ENCODE measurements at places on chromosomes 1 and 21.

- no peak for DNase-seq
These were observed 8.8 kb upstream of the ID3 start for GRCh38 chr1:23567996-23568607.

DNA sequence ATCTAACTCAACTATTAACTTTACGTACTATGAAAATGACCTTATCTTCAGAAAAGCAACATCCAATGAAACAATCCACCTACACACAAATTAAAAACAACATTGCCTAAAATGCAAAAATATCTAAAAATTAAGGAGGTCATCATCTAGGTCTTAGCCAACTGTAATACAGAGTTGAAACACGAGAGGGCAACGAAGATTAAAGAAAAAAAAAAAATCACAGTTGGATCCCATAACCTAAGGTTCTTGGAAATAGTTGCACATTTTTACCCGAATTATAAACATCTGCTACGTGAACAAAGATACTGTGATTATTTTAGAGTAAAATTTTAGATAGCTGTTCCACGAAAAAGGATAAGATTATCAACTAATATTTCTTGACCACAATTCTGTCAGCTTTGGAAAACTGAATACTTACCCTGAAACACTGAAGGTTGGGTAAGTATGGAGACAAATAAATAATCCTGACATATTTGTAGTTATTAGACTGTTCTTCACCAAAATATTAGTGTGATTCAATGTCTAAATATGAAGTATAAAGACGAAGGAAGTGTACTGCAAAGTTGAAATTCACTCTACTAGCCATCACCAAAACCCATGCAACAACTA lies 88.0 kb upstream of the AK4 start:
- DNase-seq: no peak

DNA sequence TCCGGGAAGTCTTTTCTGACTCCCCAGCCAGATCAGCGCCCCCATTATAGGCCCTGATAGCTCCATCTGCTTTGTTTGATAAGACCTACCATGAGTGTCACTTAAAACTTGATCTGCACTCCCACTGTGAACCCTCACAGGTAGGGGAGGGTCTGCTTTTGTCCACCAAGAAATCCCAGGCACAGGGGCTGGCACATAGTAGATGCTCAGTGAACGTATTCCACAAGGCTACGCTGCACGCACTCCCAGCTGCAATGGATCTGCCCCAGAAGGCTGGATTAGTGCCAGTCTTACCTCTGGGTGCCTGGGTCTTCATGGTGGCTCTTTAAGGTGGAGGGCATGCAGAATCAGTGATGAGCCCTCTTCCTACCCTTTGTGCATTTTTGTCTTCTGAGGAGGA lies 447.1 kb downstream of the PTPRU start:
- no peak for DNase-seq

GRCh38 chr1:60101516-60101915 lies 27.9 kb upstream of the C1orf87 start:
- DNase-seq: no peak

- DNase-seq: no peak
These were observed 428.8 kb downstream of the SMYD3 start for GRCh38 chr1:246078126-246078887.

DNA sequence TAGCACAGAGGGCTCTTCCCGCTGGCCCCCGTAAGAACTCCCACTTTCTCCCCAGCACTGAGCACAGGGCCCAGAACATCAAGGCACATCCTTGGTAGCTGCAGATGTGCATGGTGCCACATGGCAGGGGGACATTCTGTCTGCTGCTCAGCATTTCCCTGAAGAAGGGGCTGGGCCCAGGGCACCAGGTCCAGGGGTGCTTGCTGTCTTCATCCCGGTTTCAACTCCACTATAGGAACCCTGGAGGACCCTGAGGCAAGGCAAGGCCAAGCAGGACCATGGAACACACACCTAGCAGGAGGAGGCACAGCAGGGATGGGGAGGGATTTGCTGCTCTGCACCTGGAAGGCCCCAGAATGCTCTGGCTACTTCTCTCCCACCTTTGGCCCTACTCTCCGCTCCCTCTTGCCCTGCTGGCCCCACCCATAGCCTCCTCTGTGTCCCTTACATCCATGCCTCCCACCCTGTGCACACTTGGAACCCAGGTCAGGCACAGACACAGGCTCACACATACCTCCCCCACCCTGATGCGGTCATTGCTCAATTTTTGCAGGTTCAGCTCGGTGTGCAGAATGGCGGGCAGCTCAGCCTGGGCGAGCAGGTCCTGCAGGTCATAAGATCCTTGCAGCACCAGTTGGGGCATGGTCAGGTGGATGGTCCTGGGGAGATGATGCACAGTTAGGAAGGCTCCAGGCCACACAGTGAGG lies 10.1 kb downstream of the AGT start:
- no peak for DNase-seq

DNA sequence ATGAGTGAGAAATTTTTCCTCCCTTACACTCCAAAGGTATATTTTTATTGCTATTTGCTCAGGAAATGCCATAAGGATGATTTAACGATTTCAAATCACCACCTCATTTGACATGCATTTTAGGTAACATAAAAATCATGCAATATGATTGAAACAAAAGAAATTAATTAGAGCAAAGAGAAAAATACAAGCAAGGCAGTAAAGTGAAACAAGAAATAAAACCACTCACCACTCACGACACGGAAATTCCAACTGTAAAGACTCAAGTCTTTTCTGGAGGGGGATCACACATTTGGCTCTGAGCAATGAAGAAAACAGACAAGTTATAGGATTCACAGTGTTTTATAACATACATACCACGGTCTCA lies 86.8 kb upstream of the ARHGAP29 start:
- no peak for DNase-seq

GRCh38 chr1:50135716-50136115 lies 27.0 kb downstream of the ELAVL4 start:
- DNase-seq: no peak

DNA sequence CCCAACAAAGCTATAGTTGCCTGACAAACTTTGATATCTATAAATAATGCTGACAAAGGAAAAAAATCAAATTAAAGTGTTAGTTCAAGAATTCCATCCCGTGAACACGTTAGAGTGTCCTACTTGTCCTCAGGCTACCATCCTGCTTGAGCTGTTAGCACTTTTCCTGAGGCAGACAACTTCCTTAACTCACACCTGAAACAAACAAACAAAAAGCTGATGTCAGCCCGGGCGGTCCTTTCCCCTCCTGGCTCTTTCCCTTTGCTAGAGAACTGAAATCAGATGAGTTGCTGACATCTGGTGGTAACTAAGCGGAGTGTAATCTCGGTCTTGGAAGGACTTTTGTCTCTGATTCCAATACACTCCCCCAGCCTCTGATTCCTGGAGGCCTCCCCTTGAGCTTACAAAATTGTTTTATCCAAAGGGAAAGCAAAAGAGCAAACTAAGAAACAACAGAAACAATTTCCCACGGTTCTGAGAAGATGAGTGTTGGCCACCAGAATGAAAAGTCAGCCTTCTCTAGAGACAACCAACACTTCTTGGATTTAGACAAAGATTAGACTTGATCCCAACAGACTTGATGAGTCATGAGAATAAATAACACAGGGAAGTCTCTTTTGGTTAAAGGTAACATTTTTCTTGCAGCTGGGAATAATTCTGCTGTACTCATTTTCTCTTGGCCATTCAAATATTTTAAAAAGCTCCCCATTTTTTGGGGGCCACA lies 135.4 kb downstream of the PROX1 start:
- no peak for DNase-seq

DNA sequence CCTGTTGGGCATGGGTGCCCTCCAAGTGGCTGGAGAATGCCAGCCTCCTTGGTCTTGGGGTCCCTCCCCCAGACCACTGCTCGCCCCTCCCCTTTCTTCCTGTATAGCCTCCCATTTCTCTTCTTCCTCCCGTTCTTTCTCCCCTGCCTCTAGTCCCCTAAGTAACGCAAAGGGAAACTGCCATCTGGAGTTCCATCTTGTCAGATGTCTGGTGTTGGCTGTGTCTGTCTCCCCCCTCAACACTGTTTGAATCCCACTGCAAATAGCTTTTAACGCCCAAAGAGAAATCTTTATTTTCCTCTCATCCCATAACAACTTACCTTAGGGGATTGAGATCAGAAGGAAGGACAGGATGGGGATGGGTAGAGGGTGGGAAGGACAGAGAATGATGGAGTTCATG lies 55.3 kb upstream of the CSF3R start:
- no peak for DNase-seq

All from GM12892 (cell line).